ENCODE measurements at places on chromosomes 7 and 10.

- DNase-seq, result peak; percentile 61
Measured at GRCh38 chr7:128738570-128739047, 550 bp upstream of the CALU start.

GRCh38 chr10:74290708-74291107 lies 139.7 kb downstream of the ADK start:
- DNase-seq, result no peak

GRCh38 chr7:997404-998395 lies 14.7 kb downstream of the CYP2W1 start:
- DNase-seq, result no peak

DNA sequence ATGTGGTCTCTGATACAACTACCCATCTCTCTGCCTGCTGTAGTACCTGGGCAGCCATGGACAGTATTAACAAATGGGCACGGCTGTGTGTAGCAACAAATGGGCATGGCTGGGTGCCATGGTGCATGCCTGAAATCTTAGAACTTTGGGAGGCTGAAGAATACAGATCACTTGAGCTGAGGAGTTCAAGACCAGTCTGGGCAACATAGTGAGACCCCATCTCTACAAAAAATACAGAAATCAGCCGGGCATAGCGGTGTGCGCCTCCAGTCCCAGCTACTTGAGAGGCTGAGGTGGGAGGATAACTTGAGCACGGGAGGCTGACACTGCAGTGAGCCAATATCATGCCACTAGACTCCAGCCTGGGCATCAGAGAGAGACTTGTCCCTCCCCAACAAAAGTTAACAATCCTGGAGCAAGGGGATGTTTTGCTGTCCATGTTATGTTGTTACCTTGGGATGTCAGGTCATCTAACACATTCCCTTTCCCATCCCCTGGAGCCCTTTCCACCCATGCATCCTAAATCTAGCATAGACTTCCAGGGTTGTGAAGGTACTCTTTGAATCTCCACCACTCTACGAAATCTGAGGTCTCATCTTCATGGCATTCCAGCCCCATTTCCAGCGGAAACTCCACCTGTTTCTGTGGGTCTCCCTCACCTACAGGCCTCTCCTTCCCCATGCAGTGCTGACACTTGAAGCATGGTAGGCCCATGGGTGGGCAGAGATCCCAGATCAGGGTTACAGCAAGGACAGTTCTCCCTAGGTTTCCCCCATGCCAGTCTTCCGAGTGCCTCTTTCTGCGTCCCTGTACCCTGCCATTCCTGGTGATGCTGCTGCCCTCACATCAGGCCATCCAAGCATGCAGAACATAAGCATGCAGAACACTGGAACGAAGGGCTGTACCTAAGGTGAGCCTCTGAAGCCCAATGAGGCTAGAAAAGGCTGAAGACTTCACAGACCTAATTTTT lies 13.1 kb downstream of the FXYD4 start:
- no peak for DNase-seq

DNA sequence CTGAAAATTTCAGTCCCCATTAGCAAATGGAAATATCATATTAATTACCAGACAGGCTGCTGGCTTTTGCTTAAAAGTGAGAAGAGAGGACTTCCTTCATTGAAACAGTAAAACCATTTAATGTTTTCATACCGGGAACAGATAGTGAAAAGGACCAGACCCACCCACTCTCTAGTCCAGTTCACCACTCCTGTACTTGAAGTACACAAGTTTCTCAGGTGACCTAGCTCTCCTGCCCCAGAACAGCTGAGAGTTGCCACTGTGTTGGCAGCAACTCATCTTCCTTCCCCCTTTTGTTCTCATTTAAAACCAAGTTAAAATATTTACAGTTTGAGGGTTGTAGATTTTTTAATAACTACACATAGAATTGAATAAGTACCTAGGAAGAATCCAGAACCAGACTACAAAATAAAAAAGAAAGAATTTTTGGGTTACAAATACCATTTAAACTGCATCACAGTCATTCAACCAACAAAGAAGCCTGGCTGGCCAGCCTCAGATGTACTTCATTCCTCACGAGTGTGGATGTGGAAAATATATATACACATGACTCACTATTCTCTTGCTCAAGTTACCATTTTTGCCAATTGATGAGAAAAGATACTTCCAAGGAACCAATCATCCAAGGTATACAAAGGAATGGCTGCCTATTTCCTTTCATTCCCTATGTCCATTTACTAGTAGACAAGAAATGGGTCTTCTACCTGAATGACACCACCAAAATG lies 68.1 kb downstream of the VPS41 start:
- DNase-seq, result no peak

GRCh38 chr7:22783421-22783820 lies 39.2 kb downstream of the TOMM7 start:
- no peak for DNase-seq

DNA sequence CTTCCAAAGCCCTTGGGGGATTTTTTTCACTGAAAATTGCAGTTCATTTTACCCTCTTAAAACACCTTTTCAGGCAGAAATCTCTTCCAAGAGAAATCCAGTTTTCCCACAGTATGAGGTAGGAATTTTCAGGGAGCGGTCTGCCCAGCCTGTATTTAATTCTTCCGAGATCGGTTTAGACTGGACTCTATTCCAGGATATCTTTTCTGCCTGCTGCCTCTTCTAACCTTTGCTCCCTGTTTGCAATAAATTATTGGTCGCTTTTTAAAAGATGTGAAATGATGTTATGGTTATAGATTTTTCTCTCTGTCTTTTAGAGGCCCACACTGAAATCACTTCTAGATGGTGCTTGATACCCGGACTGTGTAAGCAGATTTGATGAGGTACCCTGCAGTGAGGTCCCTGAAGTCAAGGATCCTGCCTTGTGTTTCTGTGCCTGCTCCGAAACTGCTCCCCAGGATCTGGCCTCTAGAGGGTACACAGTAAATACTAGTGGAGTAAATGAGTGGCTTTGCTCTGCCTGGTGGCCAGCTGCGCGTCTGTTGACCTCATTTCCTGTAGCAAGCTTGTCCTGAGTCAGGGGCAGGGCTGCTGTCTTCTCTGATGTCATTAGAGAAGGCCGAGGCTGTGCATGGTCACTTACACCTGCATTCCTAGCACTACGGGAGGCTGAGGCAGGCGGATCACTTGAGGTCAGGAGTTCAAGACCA lies 191.6 kb downstream of the FANK1 start:
- no peak for DNase-seq

DNA sequence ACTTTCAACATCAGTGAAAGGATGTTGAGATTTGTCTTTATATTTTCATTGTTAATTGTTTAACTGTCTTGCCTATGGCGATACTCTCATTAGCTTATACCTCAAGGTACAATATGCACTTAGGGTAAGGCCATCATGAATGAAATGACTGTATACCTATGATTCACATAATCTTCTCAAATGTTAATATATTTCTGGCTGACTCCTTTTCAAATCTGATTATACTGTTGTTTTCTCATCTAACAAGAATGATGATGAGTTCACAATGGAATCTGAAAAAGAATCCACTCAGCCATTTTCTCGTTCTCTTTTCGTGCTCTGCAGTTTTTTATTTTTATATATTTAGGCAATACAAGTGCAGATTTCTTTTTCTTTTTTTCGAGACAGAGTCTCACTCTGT lies 159.1 kb downstream of the ARHGAP12 start:
- DNase-seq, result no peak

- DNase-seq, result no peak
Measured at GRCh38 chr7:29269935-29270334, 75.4 kb downstream of the CHN2 start.

DNA sequence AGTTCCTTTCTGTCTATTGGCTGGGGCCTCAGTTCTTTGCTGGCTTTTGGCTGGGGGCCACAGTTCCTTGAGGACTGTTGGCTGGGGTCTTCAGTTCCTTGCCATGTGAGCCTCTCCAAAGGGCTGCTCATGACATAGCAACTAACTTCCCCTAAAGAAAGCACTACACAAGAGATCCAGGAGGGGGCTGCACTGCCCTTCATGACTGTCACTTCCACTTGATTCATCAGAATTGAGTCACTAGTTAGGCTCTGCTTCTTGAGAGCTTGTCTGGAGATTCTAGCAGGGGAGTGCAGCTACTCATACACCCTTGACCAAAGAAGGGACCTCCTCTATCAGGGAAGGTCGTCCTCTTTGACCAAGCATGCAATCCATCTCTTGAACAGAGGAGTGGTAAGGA lies 38.0 kb upstream of the MKX start:
- no peak for DNase-seq

DNA sequence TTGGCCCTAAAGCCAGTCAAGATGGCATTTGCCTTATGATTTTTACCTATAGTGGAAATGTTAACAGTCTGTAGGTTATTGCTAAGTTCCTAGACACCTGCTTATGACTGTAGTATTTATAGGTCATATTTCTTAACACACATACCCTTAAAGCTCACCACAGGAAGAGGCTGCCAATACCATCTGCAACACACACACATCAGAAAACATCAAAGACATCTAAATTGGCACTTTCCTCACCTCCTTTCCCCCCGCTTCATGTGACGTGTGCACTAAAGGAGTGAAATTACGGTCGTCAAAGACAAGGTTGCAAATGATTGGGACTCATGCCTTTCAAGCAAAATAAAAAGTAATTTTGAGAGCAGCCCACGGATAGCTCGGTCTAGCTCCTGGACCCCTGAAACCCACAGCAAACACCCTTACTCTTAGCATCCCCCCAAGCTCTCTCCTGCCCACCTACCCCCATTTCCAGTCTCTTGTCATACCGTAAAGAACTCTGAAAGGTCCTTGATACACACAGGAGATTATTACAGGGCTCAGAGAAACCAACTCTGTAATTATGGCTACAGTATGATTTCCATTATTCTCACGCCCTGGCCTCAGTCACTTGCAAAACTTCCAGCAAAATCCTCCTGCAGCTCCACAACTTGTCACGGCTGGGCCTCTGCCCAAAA lies 90.5 kb downstream of the PLXNA4 start:
- DNase-seq, result no peak

DNA sequence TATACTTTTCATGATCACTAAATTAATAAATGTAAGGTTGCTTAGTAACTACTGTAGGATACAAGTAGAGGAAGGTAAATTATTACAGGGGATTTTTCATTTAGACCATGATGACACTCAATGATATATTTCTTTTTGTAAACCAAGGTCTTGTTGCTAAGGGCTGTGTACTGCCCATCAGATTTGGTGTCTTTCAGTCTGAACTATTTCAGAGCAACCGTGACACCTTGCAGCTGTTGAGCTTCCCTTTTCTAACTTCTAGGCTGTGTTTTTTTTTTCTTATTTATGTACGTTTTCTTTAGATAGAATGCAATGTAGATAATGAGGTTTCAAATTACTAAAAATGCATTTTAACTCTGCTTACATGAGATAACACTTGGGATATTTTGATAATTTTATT lies 292.0 kb upstream of the MBL2 start:
- DNase-seq, result no peak

DNA sequence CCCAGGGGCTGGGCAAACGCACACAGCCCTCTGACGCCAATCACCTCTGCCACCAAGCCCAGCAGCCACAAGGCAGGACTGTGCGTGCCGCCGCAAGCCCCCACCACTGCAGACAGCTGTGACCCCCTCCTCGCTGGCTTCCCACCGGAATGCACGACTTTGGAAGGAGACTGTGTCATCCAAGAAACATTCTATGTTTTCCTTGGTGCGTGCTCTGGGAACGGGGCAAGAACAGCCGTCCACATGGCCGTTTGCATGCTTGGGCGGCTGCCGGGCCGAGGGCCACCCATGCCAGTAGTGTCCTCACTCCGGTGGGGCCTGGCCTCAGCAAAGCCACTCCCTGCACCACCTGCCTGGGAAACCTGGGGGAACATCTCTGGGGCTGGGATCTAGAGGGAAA lies 17.6 kb upstream of the ELN start:
- no peak for DNase-seq

GRCh38 chr7:123230147-123230546 lies 30.4 kb upstream of the SLC13A1 start:
- DNase-seq, result no peak

GRCh38 chr7:132430041-132430855 lies 146.0 kb downstream of the PLXNA4 start:
- no peak for DNase-seq

DNA sequence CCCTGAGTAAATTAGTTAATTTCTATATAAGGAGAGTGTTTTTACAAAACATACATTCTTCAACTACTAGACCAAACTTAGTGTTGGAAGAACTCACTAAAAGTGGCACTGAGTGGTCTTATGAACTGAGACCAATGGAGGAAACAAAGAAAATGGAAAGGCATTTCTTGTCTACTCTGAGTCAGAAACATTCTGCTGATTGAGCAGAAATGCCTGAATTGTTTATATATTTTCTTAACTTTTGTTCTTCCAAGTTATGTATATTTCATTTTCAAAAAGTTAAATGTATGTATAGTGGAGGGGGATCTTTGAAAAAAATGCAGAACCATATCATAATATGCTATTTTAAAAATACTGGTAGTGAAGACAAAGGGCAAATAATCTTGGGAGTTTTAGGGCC lies 320.7 kb downstream of the HGF start:
- DNase-seq, result no peak

- no peak for DNase-seq
Measured at GRCh38 chr7:52285689-52286088, 749.7 kb upstream of the POM121L12 start.

DNA sequence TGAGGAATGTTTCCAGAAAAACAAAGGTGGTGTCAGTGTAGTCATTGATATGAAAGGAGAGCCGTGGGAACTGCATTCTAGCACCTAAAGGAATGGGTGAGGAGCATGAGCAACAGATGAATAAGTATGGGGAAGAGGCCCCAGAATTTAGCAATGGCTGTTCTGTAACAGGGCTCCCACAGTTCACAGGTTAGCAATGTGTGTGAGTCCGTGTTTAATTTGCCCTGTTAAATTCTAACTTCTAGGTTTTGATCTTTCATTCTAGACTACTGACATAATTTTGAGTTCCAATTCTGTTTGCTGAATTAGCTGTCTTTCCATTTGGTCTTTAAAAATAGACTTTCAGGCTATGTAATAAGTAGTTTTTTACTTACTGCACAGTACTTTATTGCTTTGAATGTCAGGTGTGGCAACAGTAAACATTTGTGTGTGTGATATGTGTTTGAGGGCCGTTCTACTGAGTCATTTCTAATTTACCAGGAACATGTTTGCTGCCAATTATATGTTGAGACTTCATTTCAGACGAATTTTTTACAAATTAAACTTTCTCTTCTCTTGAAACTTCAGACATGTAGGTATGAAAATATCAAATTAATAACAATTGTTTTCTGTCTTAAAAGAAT lies 8.8 kb downstream of the STK17A start:
- DNase-seq, result no peak

GRCh38 chr7:1914321-1914720 lies 244.2 kb downstream of the ELFN1 start:
- peak; percentile 80 for DNase-seq

DNA sequence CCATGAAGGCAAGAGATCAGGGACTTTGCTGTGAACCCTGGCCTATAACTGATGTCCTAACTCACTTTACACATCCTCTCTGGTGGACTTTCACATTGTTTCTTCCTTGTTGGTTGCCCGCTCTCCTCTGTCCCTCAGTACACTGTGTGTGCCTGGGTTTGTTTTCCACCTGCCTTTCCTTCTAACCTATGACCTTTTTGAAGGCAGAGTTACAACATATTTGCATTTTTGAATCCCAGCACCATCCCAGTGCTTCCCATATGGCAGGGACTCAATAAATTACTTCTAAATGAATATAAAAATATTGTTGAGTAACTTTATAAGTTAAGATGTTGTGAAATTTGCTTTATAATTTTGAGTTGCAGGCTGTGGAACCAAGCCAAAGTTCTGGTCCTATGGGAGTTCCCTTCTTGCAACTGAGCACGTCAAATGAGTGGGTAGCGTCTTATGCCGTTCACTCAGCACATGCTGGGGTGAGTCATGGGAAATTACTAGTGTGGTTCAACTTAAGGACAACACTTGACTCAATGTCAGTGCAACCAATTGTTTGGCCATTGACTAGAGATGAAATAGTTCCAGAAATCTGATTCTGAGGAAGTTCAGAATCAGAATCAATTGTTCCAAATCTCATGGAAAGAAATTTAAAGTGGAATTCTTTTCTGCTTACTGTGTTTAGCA lies 250.9 kb downstream of the TWIST1 start:
- peak; percentile 87 for DNase-seq

All from sciatic nerve (tissue), 2 donors.